EL (cell line): ENCODE measurements at places on chromosomes 3 and 15.

GRCh38 chr15:25060996-25061620 lies 106.3 kb downstream of the SNRPN start:
- DNase-seq, result no peak

DNA sequence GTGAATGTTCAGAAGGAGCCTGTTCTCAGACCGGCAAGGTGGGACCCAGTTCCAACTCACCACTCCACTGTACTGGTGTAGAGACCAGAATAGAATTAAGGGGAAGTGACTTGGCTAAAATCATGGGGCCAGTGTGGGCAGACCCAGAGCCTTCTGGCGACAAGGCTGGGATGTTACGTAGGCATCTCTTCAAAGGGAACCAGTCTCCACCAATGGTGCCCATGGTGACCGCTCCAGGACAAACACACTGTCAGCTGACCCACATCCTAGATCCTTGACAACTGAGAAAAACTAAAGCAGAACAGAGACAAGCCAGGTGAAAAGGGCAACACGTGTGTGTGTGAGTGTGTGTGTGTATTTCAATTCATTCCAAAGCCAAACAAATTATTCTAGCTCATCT lies 321.7 kb upstream of the FRG2C start:
- no peak for DNase-seq

DNA sequence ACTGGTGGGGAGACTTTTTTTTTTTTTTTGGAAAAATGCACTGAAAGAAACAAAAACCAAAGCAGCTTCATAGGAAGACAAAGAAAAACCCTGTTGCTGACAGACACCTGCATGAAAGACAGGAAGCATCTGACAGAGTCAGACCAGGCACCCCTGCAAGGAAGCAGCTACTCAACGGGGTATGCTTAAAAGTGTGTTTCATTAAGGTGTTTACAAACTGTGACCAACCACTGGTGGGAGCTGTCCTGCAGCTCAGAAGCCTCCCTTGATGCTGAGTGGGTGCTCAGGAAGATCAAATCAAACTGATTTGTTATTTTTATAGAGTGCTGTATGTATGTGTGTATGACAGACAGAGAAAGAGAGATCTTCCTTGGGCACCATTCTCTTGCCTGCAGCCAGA lies 34.7 kb upstream of the AGBL1 start:
- no peak for DNase-seq

GRCh38 chr3:124879337-124879680 lies 7.9 kb downstream of the ITGB5 start:
- DNase-seq, result no peak

DNA sequence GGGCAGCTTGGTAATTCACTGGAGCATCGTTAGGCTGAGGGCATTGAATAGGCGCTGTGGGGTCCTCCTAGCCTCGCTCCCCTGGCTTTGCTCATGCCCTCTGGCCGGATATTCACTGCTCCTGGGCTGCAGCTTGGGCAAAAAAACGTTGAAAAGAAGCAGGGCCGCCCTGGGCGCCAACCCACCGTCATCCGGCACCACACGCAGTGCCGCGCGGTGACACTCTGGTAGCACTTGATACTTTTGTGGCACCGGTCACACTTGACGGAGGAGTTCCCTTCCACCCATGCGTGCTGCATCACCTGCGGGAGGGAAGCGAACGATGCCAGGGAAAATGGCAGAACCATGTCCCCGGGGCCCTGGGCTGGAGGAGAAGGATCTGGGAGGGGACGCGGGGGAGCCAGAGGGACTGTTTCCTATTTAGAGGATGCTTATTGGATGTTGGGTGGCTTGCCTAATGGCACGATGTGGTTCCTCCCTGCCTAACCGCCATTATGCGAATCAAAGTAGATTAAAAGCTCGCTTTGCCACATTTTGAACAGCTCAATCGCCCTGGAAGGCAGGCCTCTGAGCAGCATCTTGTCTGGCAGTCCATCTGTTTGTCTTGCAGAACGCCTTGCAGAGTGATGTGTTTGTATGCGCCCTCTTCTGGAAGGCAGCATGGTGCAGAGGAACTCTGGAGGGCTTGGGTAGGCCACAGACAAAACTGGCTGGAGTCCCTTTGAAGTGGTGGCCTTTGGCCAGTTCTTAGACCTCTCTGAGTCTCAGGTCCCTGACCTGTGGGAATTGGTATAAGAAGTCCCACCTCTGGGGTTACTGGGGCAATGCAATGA lies 93.2 kb downstream of the DGKG start:
- DNase-seq, result no peak

- DNase-seq, result no peak
Observed at GRCh38 chr3:173513123-173513522, 115.6 kb downstream of the NLGN1 start.

DNA sequence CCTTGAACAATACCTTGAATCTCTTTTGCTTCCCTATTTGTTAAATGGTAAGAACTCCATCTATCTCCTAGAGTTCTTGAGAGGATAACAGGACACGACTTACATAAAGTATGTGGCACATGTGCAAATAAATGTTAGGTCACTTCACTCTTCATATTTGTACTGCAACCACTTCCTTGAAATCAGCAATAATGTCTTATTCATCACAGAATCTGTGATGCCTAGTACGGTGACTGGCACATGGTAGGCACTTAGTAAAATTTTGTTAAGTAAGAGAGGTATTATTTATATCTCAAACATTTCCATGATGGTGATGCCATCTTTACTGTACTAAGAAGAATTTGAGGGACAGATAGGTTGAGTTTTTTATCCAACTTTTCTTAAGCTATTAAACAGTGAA lies 14.3 kb downstream of the CD47 start:
- DNase-seq, result no peak

- DNase-seq, result no peak
Observed at GRCh38 chr3:192857260-192857661, 60.4 kb downstream of the MB21D2 start.

DNA sequence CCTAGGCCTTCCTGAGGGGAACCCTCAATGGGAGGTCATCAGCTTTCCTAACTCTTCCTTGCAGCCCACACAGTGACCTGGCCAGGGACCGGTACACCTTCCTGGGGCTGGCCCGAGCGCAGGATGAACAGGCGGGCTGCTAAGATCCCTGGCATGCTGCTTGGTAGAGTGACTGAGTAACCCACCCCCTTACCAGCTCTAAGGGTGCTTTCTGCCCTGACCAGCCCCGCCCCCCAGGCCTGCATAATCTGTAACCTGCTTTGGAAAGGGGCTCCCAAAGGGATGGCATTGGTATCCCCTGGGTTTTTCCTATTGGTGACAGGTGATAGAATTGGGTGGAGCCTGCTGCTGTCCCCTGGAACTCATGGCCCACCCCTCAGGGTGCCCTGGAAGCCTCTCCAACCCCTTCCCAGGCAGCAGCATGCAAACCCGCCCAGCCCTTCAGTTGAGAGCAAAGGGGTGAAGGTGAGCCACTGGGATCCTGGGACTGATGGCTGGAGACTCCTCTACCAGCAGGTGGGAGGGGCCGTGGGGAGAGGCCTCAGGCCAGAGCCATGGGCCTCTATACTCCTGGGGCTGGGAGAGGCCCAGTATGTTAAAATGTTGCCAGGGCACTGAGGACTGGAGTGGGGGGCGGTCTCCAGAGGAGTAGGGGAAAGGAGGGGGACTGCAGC lies 11.1 kb upstream of the KIF7 start:
- no peak for DNase-seq

DNA sequence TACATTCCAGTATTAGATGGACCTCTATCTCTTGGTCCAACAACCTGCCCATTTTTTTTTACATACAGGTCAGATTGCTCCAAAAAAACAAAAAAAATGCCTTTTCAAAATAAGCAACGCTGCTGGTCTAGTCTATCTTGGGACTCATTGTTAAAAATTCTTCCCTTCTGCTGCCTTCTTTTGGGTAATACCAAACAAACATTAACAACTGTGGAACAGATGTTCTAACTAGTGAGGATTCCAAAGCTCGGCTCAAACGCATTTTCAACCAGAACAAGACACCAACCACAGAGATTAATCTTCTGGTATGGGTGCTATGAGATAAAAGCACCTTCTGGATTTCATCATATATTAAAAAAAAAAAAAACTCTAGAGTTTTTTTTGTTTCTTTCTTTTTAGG lies 24.7 kb downstream of the ARHGAP31 start:
- DNase-seq, result peak; percentile 31

DNA sequence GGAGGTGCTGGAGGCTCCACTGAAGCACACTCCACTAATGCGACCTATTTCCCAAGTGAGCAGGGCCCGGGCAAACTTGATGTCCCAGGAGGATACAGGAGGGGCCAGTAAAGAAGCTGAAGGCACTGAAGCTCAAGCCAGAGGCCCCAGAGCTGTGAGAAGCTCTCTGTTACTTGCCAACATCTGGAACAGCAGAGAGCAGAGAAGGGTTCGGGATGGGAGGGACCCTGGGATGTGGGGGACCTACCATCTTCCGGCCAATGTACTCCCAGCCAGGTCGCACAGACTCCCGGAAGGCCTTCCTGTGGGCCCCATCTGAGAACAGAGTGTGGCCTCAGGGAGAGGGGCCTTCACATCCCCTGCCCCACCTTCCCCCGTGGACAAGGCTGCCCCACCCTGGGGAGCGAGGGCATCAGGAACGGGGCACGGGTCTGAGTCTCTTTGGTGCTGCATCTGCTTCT lies 3.1 kb downstream of the HHATL start:
- DNase-seq, result no peak
